ENCODE measurements at places on chromosomes 5 and 9.

- no peak for DNase-seq
Observed at GRCh38 chr9:33946779-33947535, 101.7 kb downstream of the UBAP2 start.

- DNase-seq: no peak
Observed at GRCh38 chr5:125274211-125274610, 527.8 kb upstream of the ZNF608 start.

- peak; percentile 79 for DNase-seq
Observed at GRCh38 chr9:76161541-76161940, 232.7 kb downstream of the RFK start.

- no peak for DNase-seq
Observed at GRCh38 chr9:71295928-71296327, 174.5 kb upstream of the TRPM3 start.

DNA sequence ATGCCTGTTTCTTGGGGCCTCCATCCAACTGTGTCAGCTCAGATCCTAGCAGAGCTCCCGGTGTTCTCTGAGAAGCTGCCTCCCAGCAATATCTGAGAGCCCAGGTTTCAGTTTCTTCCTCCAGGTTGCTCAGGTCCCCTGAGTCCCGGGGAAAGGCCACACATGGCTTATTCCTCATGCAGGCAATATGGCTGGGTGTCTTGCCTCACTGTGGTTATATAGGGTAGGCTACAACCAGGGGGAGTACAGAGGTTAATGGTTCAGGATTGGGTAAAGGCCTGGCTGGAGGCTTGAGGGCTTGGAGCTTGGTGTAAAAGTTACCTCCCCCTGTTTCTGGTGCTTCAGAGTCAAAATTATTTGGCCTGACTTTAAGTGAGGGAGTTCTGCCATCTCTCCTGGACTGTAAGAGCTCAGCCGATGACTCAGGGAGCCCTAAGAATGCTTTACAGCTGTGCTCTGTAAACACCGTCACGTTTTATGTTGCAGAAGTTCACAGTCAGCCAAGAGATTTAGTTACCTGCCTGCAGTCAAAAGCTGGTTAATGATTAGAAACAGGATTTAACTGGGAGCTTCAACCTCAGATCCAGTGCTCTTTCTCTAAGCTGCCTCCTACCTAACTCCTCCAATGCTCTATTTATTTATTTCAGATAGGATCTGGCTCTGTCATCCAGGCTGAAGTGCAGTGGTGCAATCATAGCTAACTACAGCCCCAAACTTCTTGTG, 24.3 kb upstream of the UBAP2 start:
- peak; percentile 87 for DNase-seq

- DNase-seq: no peak
Observed at GRCh38 chr5:116299746-116300640, 215.2 kb downstream of the COMMD10 start.

GRCh38 chr5:41517909-41518308, 7.5 kb upstream of the PLCXD3 start:
- DNase-seq: no peak

GRCh38 chr5:109700516-109701153, 10.9 kb downstream of the MAN2A1 start:
- DNase-seq: no peak

- DNase-seq: peak; percentile 32
Observed at GRCh38 chr5:132429463-132430440, 60.2 kb downstream of the SLC22A5 start.

DNA sequence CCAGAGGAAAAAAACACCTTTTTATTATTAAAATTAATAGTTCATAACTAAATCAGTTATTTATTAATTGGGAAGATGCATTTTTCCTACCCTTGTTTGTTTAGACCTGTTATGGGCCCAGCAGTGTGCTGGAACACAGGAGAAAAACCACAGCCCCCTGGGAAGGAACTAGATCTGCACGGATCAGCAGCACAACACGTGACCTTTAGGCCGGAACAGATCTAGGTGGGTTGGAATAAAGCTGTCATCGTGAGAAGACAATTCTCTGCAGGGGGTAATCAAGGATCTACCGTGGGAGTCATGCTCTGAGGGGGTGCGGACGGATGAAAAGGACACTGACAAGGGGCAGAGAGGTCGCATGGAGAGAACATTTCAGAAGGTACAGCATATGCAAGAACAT, 95.8 kb upstream of the SPATA31C2 start:
- no peak for DNase-seq

GRCh38 chr9:69535911-69536310, 136.3 kb downstream of the APBA1 start:
- no peak for DNase-seq

DNA sequence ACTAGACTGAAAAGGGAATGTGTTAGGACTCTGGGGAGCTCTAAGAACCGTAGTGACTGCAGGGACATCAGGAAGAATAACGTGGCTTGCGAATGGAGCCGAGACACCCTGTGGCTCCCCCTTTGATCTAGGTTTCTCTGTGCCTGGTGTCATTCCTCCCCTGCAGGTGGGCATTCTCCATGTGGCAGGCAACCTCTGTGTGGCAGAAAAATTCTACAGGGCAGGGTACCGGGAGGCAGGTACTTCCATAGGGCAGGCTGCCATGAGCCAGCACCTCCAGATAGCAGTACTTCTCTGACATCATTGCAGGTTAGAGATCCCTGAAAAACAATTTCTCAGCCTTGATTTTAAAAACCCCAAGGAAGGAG, 43.1 kb downstream of the ROPN1L start:
- no peak for DNase-seq

DNA sequence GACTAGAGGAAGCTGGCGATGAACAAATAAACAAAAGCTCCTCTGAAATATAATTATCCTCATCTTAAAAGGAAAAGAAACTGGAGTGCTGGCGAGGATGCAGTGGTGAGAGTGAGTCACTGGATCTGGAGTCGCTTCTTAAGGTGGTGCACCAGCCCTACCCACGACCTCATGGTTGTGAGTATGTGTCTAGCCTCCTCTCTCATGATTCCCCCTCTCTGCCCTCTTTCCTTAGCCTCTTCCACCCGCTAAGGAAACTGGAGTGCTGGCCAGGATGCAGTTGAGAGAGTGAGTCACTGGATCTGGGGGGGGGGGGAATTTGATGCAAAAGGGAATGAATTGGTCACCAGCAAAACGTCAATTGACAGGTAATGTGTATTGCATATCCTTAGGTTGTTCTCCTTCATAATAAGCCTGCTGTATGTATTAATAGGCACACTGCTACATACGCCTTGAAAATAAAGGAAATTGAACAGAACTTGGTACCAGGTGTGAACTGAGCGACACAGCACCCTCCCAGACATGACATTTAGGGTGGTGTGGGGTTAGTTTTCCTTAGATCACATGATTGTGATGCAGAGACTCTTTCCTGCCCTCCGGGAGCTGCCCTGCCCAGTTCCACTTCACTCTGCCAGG, 36.3 kb upstream of the EBF1 start:
- peak; percentile 77 for DNase-seq

DNA sequence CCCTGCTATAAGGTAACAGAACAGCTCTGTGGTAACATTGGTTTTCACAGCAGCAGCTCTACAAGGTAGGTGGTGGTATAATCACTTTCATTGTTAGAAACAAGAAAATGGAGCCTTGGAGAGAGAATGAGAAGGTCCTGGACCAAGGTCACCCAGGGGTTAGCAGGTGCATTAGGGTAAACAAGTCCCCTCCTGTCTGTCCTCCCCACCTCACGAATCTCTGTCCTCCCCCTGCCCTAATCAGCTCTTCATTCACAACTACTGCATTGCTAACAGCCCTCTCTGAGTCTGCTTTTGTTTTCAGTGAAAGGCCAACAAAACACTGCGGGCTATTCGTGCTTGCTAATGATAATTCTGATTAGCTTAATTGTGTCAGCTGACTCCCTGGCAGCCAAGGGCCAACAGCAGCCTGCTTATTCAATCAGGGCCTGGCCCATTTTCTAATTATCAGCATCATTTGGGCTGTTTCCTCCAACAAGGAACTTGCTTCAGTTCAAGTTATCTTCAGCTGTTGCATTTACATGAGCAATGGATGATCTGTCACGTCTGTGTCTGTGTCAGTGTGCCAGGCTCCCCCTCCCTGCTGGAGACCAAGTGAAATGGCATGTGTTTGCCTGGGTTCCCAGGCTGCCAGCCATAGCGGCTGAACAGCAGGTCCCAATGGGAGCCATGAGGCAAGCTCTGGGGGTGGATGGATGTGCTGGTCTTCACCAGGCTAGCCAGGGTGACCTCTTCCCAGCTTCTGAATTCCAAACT, 56.7 kb upstream of the EQTN start:
- DNase-seq: no peak

DNA sequence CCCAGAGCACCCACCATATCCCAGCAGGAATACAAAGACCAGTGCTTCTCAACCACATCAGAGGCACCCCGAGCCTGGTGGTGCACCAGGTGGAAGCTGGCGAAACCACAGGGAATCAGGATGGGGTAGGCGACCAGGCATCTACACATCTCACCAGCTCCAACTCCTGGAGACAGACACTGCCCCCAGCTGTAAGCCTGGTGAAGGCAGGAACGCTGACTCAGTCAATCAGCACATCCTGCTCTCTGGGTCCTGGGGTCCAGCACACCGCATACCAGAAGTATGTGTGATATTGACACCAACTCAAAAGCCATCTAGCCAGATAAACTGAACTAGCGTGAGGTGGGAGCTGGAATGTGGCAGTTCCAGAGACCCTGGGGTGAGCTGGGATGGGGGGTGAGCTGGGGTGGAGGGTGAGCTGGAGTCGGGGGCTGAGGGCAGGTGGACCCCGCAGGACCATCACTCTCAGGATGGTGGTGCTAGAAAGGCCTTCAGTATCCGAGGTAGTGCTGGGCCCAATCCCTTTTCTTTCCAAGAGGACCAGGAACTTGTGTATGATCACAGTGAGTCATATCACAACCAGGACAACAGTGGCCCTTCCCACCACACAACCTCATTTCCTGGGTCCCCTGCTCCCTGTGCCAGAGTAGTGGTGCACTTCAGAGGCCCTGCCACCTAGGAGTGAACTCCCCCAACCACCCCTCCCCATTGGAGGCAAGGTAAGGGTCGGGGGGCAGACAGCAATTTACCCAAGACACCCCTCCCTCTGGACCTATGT, 2.5 kb downstream of the DBN1 start:
- DNase-seq: no peak

All from islet precursor cell (in vitro differentiated cells).